ENCODE measurements at places on chromosomes 12 and 14. TPM values are rescaled to one million over a fixed set of nuclear protein-coding genes. Genes with fewer than 3 reads are reported as not detected.

- peak; percentile 90 for DNase-seq
These were observed 2.6 kb upstream of the ZNF839 start for GRCh38 chr14:102316743-102317563.

- DNase-seq, result no peak
These were observed 45.0 kb downstream of the KCNA5 start for GRCh38 chr12:5088586-5089264.

DNA sequence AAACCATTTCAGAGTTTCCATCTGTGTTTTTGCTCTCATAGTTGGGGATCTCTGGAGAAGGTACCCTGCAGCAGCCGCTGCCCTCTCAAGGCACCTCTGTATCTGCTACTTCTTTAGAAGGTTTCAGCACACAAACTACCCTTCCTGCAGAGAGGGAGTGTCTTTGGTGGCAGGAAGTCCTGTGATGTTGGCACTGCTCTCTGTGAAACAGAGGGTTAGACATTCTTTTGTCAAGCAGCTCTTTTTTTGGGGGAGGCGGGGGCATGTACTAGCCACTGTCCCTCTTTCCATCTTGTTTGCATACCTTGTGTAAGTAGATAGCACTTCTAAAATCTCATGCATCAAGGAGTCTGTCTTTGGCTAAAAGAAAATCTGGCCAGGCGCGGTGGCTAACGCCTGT, 352.6 kb downstream of the BMP4 start:
- no peak for DNase-seq

DNA sequence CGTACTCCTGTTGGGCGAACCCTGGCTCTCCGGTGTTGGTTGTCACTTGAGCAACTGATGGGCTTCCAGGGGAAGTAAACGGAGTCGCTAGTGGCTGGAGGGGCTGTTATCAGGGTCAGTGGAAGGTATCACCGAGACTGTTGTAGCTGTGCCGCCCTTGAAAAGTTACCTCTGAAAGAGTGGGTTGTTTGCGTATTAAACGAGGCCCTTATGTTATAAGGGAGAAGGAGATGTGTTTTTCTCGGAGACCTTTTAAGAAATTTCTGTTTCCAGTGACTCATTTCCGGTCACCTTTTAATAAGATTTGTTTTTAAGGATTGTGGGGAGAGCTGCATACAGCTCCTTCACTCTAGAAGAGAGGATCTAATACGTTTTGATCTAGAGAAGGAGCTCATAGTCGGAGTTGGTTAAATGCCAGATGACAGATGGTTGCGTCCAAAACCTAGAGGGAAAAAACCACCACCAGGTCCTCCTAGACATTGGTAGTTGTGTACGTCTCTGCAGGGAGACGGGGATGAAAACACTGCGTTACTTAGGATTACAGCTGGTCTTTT, 750 bp upstream of the DBX2 start:
- no peak for DNase-seq

DNA sequence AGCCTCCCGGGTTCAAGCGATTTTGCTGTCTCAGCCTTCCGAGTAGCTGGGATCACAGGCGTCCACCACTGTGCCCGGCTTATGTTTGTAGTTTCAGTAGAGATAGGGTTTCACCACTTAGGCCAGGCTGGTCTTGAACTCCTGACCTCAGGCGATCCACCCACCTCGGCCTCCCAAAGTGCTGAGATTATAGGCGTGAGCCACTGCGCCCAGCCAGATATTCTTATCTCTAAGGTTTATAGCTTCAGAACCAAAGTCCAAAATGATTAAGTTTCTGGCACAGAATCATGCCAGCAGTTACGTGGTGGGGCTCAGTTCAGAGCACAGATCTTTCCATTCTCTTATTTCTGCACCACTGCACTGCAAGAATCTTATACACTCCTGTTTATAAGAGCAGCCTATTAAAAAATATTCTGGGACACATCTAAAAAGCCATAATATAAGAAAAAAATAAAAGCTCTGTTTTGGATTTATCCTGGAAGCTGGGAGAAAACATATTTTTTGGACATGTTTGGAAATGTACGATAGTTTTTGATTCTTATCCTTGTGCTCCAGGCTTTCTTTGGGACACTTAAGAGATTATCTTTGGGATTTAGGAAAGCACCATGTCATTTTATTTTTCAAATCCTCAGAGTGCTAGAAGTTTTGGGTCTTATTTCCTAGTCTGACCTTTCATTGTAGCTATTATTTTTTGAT, 129.6 kb downstream of the LMNTD1 start:
- DNase-seq, result no peak

- no peak for DNase-seq
These were observed 63.0 kb downstream of the TMEM121 start for GRCh38 chr14:105589161-105589925.

GRCh38 chr12:105547786-105548185, 217.3 kb downstream of the C12orf75 start:
- no peak for DNase-seq

- peak; percentile 68 for DNase-seq
These were observed 88.2 kb downstream of the TMX1 start for GRCh38 chr14:51328064-51328771.

DNA sequence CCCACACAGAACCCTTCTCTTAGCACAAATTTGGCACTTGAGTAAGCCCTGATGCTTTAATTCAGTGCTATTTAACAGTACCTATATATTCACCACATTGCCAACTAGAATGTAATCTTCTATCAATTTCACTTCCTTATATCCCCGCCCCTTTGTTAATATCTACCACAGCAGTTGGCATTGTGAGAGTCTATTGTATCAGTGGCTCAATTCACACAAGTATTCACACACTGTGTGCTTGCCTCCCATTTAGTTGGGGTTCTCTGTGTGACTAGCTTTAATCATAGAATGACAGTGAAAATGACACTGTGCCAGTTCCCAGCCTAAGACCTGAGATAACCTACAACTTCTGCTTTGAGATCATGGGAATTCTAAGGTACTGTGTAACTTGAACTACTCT, 103.1 kb downstream of the SEC23A start:
- DNase-seq, result no peak

- DNase-seq, result no peak
These were observed 107.2 kb downstream of the DUSP6 start for GRCh38 chr12:89245090-89245489.

DNA sequence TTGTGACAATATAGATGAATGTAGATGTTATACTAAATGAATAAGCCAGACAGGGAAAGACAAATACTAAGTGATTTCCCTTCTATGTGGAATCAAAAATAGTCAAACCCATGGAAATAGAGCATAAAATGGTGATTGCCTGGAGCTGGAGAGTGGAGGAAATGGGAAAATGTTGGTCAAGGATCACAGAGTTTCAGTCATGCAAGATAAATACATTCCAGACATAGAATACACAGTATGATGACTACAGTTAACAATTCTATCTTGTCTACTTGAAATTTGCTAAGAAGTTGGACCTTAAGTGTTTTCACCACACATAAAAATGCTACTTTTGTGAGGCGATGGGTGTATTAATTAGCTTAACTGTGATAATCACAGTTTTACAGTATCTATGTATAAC, 1182.7 kb downstream of the AACS start:
- no peak for DNase-seq

DNA sequence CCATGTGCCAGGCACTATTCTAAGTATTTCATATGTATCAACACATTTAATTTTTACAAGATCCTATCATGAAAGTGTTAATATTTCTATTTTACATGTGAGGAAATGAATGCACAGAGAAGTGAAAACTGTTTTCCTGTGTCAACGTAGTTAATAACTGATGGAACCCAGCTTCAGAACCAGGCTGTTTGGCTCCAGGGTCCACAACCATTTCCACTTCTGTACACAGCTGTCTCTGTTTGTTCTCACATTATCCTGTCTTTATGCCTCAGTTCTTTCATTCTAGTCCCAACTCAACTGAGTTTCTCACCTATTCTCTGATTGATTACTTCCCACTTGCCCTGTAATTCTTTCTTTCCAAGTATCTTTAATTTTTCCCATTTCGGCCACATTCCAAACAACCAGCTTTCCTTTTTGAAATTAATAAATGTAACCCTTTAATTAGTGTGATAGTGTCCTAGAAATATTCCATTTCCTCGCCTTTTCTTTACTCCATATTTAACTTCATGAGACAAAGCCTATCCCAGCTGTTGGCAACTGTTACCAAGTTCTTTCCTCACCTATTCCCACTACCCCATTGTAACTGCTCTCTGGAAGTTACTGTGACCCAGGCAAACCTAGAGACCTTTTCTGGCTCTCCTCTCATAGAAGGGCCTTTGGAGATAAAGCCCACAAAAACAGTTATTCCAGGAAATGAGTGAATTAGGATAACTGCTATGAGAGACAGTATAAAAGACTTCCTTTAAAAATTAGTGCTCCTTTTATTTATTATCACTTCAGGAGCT, 218.7 kb downstream of the RASSF9 start:
- no peak for DNase-seq

DNA sequence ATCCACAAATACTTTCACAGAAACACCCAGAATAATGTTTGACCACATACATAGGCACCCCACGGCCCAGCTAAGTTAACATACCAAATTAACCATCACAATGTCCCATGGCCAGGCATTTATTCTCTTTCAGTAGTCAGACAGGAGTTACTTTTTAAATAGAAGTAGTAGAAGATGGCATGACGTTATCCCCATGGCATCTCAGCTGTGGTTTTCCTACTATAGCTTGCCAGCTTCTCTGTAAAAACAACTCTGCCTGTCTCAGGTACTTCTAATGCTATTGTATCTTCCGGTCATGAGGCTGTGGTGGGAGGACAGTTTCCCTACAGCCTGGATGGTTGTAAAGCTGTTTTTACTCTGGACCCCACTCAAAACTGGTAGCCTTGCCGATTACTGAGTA, 19.3 kb downstream of the CTSG start:
- DNase-seq, result no peak

- DNase-seq, result no peak
These were observed 9.5 kb downstream of the RPH3A start for GRCh38 chr12:112801055-112801454.

GRCh38 chr14:53748691-53749090, 207.9 kb downstream of the BMP4 start:
- DNase-seq, result no peak

DNA sequence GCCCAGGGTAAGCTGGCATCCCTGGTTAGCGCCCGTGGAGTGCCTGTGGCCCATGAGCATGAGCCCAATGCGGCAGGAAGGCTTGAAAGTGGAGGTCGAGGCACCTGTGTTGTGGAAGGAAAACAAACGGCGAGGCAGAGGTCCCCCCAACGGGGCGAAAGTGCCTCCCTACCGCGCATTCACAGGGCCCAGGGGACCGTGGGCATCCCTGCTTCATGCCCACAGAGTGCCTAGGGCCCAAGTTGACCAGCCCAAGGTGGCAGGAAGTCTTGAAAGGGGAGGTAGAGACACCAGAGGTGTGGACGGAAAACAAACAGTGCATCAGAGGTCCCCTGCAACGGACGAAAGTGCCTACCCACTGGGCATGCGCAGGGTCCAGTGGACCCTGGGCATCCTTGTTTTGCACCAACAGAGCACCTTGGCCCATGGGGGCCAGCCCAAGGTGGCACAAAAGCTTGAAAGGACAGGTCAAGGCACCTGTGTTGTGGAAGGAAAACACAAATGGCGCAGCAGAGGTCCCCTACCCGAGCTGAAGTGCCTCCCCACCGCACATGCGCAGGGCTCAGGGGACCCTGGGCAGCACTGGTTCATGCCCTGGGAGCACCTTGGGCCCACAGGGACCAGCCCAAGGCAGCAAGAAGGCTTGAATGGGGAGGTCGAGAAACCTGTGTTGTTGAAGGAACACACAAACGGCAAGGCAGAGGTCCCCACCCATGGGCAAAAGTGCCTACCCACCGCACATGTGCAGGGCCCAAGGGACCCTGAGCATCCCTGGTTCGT, 377.5 kb downstream of the ALG10 start:
- no peak for DNase-seq

- DNase-seq, result no peak
These were observed 31.6 kb upstream of the SERPINA6 start for GRCh38 chr14:94354638-94355185.

DNA sequence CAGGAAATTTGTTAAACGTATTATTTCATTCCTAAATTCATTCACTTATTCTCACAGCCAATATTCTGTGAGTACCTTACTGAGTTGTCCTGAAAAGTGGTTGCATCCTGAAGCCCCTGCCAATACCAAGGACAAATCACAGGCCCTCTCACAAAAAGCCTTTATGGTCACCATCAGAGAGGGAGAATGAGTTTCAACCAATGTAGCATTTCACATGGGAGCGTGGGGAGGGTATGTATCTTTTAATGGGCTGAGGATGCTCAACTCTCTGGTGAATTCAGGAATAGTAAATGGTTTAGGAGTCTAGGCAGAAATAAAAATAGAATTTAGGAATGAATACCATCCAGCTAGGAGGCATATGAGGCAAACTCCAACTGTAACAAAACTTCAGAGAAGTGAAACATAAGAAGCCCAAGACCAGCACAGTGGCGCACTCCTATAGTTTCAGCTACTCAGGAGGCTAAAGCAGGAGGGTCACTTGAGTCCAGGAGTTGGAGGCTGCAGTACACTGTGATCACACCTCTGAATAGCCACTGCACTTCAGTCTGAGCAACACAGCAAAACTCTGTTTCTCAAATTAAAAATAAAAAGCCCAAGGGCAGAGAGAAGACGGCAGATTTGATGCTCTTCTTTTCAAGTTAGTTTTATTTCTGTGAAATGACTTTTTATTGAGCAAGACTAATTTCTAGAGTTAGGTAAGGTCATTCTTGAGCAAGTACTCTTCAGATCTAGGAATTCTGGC, 142.7 kb downstream of the HMGA2 start:
- DNase-seq, result no peak

Gene ARG2
- polyA plus RNA-seq, result 0.96 TPM

Gene SPX
- not detected for polyA plus RNA-seq

Gene CBLN3
- polyA plus RNA-seq, result 0.10 TPM

Gene PMCH
- polyA plus RNA-seq, result 5.8 TPM
